Naive thymus-derived CD4-positive, alpha-beta T cell (primary cell): ENCODE measurements at places on chromosomes 2 and 18.

- no peak overlapping the region for H3K27ac ChIP-seq
- no peaks in the 10 kb centered on the region for H3K27me3 ChIP-seq
- no peak overlapping the region for H3K4me3 ChIP-seq
- no peak for DNase-seq
- H3K4me1 ChIP-seq: no peaks in the 10 kb centered on the region
Observed at GRCh38 chr18:77851802-77852201, 602.2 kb downstream of the GALR1 start.

GRCh38 chr18:37502036-37502435 is 63.6 kb downstream of the CELF4 start:
- DNase-seq: no peak
- no peaks in the 10 kb centered on the region for H3K27me3 ChIP-seq
- no peaks in the 10 kb centered on the region for H3K4me1 ChIP-seq
- H3K36me3 ChIP-seq: no peaks in the 10 kb centered on the region
- H3K27ac ChIP-seq: no peak overlapping the region
- no peak overlapping the region for H3K4me3 ChIP-seq

GRCh38 chr18:59140302-59140885 is 710 bp downstream of the SEC11C start:
- peaks cover 15% of the 10 kb centered on the region for H3K4me1 ChIP-seq
- H3K36me3 ChIP-seq: peaks cover 8% of the 10 kb centered on the region
- H3K27me3 ChIP-seq: no peaks in the 10 kb centered on the region
- no peak for DNase-seq
- peak overlapping the region; percentile 98 for H3K27ac ChIP-seq

- H3K4me1 ChIP-seq: no peaks in the 10 kb centered on the region
- no peak overlapping the region for H3K27ac ChIP-seq
- H3K4me3 ChIP-seq: no peak overlapping the region
Observed at GRCh38 chr2:85062565-85062964, 70.6 kb upstream of the TCF7L1 start.

DNA sequence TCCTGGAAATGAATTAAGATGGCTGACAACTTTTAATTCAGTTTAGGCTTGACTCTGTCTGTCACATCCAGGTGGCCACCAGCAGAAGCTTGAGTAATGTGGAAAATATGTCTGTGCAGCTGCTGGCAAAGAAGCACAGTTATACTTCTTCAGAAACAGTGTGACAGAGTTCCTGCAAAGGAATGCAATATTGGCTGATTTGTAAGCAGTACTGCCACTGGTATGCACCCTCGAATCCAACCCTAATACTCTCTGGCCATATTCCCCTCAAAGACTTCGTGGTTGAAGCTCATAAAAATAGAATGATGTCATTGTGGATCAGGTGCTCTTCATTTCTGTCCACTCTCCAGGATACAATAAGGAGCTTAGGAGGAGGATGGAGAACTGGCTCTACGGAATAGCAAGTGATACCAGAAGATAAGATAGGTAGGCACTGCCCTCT is 86.2 kb downstream of the METTL8 start:
- DNase-seq: no peak
- H3K36me3 ChIP-seq: no peaks in the 10 kb centered on the region
- no peaks in the 10 kb centered on the region for H3K4me1 ChIP-seq

GRCh38 chr2:112839407-112840067 is 3.0 kb upstream of the IL1B start:
- no peak for DNase-seq
- H3K27me3 ChIP-seq: no peaks in the 10 kb centered on the region
- H3K4me1 ChIP-seq: no peaks in the 10 kb centered on the region
- no peaks in the 10 kb centered on the region for H3K36me3 ChIP-seq

DNA sequence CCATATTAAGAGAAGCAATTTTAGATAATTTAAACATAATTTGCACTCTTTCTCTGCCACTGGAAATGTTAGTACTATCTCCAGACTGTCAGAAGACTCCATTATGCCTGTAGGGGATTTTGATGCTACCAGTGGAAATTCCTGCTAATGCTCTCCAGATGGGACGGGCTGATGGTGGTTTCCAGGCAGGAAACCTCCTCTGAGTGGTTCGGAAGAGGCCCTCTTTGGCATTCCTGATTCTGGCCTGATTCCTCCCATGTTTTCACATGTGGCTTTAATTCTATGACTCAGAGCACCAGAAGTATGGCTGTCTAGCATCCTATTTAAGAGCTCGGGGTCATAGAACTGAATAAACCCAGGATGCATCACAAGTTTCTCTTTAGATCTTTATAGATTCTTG is 70.9 kb upstream of the ST6GAL2 start:
- no peaks in the 10 kb centered on the region for H3K27me3 ChIP-seq
- no peaks in the 10 kb centered on the region for H3K4me1 ChIP-seq
- no peak for DNase-seq
- H3K4me3 ChIP-seq: no peak overlapping the region

DNA sequence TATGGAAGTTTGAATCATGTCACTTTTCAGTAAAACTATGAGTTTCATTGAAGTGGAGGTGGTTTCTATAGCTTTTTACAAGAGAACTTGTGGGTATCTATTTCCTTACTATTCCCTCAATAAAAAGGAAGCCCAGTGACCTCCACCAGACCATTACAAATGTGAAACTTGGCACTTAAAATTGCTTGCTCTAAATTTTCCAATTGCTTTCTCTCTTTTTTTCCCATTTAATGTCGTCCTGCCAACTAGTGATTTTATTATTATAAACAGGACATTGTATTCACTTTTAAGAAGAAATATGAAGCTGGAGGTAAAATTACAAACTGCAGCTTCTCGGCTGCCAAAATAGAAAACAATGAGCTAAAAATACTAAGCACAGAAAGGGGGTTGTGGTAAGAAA is 208.2 kb upstream of the ALPP start:
- H3K36me3 ChIP-seq: no peaks in the 10 kb centered on the region
- no peak overlapping the region for H3K27ac ChIP-seq
- H3K4me3 ChIP-seq: no peak overlapping the region
- no peak for DNase-seq
- no peaks in the 10 kb centered on the region for H3K27me3 ChIP-seq

GRCh38 chr2:215107216-215108056 is 31.0 kb downstream of the ABCA12 start:
- H3K36me3 ChIP-seq: no peaks in the 10 kb centered on the region
- no peak overlapping the region for H3K27ac ChIP-seq
- no peaks in the 10 kb centered on the region for H3K27me3 ChIP-seq
- no peak for DNase-seq
- no peak overlapping the region for H3K4me3 ChIP-seq
- no peaks in the 10 kb centered on the region for H3K4me1 ChIP-seq

GRCh38 chr18:23627321-23627720 is 35.4 kb downstream of the ANKRD29 start:
- no peak for DNase-seq
- no peaks in the 10 kb centered on the region for H3K4me1 ChIP-seq
- no peak overlapping the region for H3K27ac ChIP-seq
- no peak overlapping the region for H3K4me3 ChIP-seq

DNA sequence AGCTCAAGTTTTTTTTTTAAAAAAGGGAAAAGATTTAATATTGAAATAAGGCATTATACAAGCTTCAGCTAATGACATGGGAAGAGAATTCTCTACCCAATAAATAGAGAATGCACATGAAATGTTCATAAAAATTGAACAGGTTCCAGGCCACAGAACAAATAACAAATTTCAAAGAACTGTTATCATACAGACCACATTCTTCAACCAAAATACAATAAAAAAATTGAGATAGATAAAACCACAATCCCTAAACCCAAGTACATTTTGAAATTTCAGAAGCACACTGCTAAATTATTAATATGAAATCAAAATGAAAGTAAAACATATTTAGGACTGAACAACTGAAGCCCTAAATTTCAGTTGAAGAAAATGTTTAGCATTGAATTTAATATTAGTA is 89.6 kb downstream of the BCL2 start:
- H3K4me3 ChIP-seq: peak overlapping the region; percentile 28
- H3K4me1 ChIP-seq: peaks cover 19% of the 10 kb centered on the region
- H3K36me3 ChIP-seq: no peaks in the 10 kb centered on the region

DNA sequence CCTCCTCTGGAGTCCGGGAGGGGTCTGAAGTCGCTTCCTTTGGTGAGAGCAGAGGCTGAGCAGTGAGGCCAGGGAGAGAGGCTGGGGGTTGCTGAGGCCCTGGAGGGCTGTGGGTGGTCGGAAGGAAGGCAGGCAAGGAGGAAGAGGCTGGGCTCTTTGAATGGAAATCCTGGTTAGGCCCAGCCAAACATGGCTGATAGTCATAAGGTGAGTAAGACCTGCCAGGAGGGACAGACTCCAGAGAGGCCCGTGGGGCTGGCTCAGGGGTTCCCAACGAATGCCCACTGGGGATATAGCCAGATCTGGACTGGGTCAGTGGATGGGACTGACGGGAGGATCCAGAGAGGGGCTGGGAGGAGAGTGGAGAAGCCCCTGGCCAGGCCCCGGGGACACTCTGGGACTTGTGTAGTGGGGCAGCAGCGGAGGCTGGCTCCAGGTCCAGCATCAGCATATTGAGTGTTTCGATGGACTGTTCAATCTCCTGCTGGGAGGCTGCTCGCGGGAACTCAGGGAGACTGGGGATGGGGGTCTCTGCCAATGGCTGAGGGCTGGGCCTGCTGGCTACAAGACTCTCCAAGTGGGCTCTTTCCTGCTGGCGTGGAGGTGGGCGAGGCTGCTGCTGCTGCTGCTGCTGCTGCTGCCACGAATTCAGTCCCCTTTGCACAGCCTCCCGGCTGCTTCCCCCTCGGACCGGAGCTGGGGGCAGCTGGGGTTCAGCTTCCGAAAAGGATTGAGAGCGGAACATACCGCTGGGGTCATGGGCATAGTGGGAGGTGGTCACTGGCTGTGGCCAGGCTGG is 155.0 kb downstream of the TNS1 start:
- H3K27me3 ChIP-seq: no peaks in the 10 kb centered on the region
- no peak overlapping the region for H3K27ac ChIP-seq
- no peak for DNase-seq

- no peak for DNase-seq
- H3K36me3 ChIP-seq: no peaks in the 10 kb centered on the region
- H3K4me1 ChIP-seq: no peaks in the 10 kb centered on the region
Observed at GRCh38 chr2:214481204-214481603, 70.3 kb downstream of the VWC2L start.

DNA sequence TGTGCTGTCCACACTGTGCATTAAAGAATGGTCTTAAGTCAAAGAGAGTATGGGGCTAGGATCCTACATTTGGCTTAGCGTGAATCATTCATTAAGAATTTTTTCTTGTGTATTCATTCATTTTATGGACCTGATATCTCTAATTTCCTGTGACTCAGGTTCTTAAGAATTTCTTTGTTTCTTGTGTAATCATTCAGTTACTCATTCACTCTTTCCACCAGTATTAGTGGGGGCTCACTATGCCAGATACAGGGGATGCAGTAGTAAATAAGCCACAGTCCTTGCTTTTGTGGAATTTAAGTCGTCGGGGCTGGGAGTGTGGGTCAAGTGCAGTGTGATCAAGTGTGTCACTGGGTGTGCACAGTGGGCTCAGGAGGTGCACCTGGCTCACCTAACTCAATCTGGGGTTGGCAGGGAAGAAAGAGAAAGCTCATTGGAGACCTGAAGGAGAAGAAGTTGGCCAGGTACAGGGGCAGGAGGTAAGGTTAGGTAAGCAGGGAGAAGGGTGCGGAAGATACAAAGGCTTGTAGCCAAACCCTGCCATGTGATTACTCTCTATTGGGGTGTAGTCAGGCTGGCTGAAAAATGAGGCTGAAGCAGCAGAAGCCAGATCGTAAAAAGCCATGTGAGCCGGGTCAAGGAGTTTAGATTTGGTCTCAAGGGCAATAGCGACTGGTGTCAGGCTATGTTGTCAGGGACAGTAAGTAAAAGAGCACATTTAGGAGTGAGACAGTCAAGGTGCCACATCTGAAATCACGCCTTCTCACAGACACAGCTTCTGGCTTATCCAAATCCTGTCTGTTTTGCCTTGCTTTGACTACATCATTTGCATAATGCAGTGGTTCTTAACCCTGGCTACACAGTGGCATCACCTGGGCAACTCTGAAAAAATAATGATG is 67.2 kb downstream of the KCTD1 start:
- no peak overlapping the region for H3K4me3 ChIP-seq
- H3K27me3 ChIP-seq: no peaks in the 10 kb centered on the region
- H3K4me1 ChIP-seq: no peaks in the 10 kb centered on the region
- DNase-seq: no peak

DNA sequence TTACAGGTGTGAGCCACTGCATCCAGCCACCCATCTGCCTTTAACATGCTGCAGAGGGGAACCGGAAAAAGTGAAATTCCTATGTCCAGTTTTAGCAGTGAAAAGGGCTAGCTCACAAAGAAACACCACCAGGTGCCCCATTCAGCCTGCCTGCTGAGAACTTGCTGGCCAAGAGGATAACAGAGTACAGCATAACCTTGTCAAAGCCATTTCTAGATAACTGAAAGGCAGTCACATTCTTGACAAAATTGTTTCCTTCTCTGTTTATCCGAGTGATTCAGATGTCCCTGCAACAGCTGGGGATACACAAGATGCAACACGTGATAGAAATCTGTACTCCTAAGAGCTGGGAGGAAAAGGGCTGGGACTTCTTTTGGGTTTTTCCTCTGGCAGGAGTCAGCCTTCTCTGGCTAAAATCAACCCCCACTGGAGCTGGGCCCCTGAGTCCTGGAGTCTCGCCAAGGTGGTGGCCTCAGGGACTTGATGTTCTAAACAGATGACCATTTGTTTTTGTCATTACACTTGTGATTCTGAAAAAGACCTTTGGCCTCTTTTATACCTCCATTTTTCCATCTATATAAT is 505.4 kb downstream of the BCL11A start:
- no peaks in the 10 kb centered on the region for H3K27me3 ChIP-seq
- no peaks in the 10 kb centered on the region for H3K4me1 ChIP-seq
- no peaks in the 10 kb centered on the region for H3K36me3 ChIP-seq
- no peak overlapping the region for H3K27ac ChIP-seq
- DNase-seq: no peak

DNA sequence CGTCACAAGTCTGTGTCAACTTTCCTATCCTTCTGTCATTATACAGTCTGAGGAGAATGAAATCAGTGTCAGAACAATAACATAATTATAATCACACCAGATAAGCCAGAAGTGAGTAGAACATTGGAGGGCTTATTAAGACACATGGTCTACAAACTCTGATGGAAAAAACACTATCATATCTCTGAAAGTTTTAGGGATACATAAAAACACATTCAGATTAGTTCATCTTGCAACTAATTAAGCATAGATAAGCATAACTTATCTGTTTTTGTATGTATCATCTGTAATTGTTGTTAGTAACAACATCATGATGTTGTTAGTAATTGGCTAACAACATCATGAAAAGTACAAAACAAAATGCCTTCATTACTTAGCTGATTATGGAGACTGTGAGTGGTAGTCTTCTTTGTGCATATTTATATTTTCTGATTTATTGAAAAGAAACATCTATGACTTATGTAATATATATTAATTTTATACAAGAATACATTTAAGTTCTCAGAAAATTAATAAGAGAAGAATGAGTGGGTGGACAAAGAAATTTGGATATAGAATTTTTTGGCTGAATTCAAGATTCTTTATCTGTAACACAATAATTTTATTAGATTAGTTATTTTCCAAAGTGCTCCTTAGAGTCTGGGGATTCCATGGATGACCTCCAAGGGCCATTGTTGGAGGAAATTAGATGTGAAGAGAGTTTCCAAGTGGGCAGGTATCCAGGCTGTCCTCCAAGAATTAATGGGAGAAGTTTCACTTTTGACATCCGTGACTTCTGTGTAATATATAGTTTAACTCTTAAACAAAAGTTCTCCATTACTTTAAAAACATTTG is 16.9 kb upstream of the CCDC102B start:
- H3K4me1 ChIP-seq: no peaks in the 10 kb centered on the region
- H3K4me3 ChIP-seq: no peak overlapping the region
- DNase-seq: no peak
- H3K27me3 ChIP-seq: no peaks in the 10 kb centered on the region
- no peak overlapping the region for H3K27ac ChIP-seq

GRCh38 chr2:237223201-237223861 is 137.6 kb downstream of the COPS8 start:
- no peaks in the 10 kb centered on the region for H3K36me3 ChIP-seq
- no peak overlapping the region for H3K4me3 ChIP-seq
- DNase-seq: no peak
- H3K27me3 ChIP-seq: no peaks in the 10 kb centered on the region
- H3K4me1 ChIP-seq: no peaks in the 10 kb centered on the region
